ENCODE measurements at places on chromosomes 11 and 22.

- no peak for DNase-seq
Measured at GRCh38 chr22:50525858-50526107, 385 bp upstream of the SCO2 start.

GRCh38 chr11:46736615-46737014, 17.6 kb downstream of the F2 start:
- DNase-seq = no peak

DNA sequence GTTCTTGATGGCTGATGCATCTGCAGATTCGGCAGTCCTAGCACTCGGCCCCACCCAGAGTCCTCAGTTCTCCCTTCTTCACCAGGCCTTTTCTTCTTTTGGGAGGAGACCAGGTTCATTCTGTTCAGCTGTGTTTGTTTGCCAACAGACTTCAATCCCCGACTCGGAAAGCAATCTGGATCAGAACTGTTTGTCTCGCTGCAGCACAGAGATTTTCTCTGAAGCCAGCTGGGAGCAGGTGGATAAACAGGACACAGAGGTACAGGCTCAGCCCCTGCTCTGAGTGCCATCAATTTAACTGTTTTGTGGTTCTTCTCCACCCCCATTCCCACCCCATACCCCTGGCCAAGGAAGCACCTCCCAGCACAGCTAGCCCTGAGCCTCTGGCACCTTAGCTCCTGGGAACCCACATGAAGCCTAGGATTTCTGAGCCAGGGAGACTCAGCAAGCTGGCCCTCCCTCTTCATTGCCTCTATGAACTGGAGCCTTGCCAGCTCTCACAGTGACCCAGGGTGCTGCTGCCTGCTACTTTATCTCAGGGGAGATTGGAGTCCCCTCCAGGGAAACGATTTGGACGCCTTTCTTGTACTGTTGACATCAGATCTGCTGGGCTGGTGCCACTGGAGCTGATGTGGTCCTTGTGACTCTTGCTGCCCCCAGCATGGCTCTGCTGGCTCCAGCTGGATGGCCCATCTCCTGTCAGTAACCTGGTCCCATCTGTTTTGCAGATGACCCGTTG, 58.2 kb upstream of the HORMAD2 start:
- DNase-seq = no peak

DNA sequence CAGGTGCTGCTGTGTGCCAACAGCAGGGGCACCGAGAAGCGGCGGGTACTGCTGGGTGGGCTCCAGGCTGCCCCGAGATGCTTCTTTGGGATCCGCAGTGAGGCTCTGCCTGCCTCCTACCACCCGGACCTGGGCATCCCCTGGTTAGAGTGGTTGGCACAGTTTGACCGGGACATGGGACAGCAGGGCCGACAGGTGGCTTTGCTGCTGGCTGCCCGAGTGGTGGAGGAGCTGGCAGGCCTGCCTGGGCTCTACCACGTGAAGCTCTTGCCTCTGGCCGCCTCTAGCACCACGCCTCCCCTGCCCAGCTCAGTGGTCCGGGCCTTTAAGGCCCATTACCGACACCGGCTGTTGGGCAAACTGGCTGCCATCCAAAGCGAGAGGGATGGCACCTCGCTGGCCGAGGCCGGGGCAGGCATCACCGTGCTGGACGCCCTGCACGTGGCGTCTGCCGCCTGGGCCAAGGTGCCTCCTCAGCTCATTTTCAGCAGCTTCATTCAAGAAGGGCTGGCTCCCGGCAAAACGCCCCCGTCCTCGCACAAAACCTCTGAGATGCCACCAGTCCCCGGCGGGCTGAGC, 1.9 kb downstream of the TIGD3 start:
- no peak for DNase-seq

GRCh38 chr11:65355776-65356393, 1.3 kb downstream of the TIGD3 start:
- no peak for DNase-seq

DNA sequence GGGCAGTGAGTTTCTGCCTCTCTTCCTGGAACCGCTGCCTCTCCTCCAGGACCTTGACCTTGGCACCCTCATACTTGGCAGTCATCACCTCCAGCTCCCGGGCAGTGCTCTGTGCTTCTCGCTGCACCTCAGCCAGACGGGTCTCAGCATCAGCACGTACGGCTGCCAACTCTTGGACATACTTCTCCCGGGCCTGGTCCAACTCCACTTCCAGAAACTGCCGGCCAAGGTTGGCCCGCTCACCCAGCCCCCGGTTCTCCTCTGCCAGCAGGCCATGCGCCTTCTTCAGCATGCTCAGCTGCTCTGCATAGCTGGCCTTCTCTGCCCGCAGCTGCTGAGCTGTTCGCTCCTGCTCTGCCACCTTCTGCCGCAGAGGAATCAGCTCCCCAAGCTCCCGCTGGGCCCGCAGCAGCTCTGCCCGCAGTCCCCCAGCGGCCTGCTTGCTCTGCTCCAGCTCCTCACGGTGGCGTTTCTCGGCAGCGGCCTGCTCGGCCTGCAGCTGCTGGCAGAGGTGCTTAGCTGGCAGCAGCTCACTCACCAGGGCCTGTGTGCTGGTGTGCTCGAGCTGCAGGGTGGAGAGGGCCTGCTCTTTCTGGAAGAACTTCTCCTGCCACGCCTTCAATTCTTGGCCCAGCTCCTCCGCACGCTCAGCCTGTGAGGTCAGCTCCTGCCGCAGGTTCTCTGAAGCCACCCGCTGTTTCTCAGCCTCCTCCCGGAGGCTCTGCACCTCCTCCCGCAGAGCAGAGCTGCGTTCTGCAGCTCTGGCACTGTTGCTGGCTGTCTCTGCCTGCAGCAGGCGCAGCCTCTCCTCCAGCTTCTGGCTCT, 14.4 kb downstream of the IL18BP start:
- DNase-seq = no peak

- DNase-seq = no peak
Measured at GRCh38 chr11:2076441-2076840, 62.7 kb downstream of the IGF2 start.

GRCh38 chr11:17388609-17389210, at the start of gene KCNJ11:
Gene KCNJ11, minus strand, starts transcription at chr11:17388659. Its CDS starts 568 bp downstream, at chr11:17388091.
- no peak for DNase-seq

DNA sequence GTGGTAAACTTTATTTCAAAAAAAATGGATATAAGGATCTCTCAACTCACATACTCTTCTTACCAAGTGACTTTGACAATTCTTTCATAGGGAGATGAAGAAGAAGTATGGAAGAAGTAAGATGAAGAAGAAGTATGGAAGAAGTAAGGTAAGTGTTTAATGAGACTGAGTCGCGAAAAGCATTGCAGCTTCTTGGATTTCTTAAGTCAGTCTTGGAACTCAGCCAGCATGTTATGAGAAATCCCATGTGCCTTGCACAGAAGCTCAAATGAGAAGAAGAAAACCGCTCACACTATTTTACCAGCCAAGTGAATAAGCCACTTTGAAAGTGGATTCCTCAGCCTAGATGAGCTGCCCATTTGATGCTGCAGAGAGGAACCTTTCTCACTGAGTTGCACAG, 332.0 kb upstream of the CCDC179 start:
- no peak for DNase-seq

DNA sequence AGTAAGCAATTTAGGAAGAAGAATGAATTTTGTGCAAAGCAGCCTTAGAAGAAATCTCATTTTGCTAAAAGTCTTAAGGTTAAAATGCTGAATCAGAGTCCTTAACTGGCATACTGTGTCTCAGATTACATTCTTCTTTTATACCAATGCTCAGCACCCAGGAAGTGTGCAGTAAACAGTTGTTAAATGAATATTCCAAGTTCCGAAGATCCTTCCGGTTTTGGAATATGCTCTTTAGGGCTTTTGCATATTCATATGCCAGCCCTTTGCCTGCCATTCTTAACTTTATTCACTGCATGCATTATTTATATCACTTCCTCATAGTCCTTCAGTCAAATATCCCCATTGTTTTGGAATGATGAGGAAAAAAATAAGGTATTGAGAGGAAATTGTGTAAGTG, 242.0 kb downstream of the DDX10 start:
- DNase-seq = no peak

DNA sequence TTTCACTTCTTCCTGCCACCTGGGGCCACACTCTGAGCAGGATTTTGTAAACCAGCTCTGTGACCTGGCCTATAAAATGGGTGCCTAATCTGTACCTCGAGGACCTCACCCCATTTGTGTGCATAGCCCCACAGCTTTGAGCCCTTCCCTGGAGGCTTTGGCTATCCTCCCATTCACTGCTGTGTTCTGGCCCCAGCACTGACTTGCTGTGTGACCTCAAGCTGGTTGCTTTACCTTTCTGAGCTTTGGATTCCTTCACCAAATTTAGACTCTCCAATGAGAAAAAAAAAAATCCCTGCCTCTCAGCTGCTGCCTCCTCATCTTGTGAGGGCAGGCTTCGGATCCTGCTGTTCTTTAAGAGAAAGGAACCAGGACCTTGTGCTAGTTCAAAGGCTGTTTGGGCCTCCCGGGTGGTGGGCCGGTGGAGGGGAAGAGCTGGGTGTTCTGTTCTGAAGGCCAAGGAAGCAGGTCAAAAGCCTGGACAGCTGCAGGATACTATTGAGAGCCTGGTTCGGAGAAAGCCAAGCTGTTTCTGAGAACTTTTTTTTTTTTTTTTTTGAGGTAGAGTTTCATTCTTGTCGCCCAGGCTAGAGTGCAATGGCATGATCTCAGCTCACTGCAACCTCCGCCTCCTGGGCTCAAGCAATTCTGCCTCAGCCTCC, 1.1 kb upstream of the PYGM start:
- DNase-seq = peak; percentile 32

GRCh38 chr11:46801694-46802470, 44.2 kb downstream of the CKAP5 start:
- no peak for DNase-seq

DNA sequence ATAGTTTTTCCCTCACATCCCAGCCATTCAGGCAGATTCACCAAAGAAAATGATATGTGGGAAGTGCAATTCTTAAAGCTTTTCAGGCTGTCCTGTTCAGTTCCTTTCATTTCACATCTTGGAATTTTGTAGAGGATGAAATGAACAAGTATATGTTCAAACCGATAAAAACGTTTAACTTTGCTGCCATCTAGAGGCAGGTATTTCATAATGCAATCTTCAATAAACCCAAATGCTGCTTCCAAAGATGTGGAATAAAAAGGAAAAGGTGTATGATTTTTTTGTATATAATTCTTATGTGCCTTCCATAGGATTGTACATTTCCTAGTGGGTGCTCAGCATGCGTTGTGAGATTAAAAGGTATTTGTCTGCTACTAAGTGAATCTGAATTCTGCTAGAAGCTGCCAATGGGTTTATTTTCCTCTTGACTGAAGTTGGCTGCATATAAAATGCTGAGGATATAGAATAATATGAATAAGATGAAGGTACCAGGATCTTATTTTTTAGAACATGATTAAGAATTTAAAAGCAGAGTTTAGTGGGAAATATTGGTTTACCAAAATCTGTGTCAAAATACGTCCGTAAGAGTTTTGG, 199.3 kb downstream of the PGR start:
- peak; percentile 2 for DNase-seq

DNA sequence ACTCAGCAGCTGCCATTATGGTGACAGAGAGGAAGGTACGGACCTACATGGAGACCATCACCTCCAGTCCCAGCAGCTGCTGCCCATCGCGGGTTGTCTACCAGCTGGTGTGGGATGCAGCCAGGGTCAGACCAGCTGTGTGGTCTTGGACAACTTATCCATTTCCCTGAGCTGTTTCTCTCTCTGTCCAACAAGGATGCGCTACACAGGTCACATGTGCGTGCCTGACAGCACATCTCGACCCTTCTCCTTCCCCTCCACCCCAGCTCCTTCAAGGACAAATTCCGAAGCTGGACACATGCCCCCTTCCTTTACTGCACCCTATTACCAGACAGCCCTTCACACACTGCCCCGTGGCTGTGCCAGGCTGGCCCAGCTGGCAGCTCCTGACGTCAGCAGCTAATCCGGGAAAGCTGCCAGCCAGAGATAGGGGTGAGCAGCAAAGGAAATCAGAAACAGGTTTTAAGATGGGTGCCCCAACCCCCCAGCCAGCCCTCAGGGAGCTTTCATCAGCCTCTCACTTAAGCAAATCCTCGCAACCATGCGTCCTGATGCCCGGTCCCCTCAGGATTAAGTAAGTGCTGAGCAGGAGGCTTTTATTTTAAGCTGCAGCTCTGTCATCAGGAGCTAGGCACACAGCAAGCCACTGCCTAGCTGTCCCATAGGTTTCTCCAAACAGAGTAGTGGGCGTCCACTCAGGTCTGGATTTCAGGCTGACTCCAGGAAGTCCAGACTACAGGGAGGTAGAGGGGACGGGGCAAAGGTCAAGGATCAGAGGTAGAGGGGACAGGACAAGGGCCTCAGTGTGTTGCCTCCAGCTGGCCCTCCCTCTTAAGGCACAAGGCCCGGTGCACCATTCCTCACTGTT, 20.3 kb downstream of the TEF start:
- DNase-seq = no peak

- DNase-seq = no peak
Measured at GRCh38 chr11:37896016-37896415, 1298.0 kb upstream of the RAG2 start.

GRCh38 chr22:44628835-44629234, 73.2 kb upstream of the PRR5 start:
- DNase-seq = no peak

- DNase-seq = no peak
Measured at GRCh38 chr11:128879817-128880216, 11.3 kb upstream of the KCNJ5 start.

DNA sequence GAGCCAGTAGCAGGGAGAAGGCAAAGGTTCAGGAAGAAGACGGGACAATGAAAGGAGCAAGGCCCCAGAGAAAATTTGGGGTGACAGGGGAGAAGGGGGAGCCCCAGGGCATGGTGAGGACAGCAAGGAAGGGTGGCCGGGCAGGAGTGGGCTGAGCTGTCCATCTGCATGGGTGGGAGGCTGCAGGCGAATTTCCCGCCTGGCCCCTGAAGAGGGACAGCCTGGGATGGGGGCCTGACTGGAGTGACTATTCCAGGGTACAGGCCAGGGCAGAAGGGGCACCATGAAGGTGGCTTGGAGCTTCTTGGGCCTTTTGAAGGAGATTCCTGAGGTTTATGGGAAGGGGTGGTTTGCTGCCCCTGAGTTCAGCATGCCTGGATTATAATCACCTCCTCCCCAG, 56.2 kb downstream of the WNT11 start:
- DNase-seq = no peak

- peak; percentile 59 for DNase-seq
Measured at GRCh38 chr11:64245401-64245796, 1.3 kb downstream of the PPP1R14B start.

GRCh38 chr11:133697603-133698180, 147.6 kb downstream of the SPATA19 start:
- DNase-seq = no peak

DNA sequence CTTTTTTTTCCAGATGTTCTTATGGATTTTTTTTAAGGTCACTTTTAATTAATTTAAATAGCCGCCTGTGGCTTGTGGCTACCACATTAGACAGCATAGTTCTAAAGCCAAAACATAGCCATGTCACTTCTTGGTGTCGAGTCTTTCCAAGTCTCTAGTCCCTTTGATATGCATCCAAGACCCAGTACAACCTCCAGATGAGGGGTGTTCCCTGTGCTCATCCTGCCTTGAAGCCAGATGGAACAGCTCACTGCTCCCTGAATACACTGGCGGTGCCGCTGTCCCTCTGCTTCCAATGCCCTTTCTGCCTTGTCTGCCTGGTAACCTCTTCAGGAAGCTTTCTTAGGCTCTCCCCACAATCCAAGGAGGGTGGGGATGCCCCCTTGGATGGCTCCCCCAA, 338.0 kb downstream of the TENM4 start:
- DNase-seq = no peak
